ENCODE measurements at places on chromosomes 2 and 18.

DNA sequence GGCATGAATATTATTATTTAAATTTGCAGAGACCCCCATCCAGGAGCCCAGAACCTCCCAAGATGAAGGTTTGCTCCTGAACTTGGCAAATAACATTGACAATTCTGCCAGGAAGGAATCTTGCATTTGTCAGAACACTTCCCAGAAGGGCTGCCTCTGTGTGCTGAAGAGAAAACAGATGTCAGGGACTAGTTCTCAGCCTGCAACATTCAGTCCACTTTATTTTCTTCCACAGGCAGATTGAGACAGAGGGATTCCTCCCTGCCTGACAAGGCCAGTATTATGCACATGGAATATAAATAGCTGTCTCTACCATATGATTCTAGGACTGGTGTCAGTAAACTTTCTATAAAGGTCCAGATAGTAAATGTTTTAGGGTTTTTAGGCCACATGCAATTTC is 171.5 kb upstream of the SIX2 start:
- no peak for DNase-seq

DNA sequence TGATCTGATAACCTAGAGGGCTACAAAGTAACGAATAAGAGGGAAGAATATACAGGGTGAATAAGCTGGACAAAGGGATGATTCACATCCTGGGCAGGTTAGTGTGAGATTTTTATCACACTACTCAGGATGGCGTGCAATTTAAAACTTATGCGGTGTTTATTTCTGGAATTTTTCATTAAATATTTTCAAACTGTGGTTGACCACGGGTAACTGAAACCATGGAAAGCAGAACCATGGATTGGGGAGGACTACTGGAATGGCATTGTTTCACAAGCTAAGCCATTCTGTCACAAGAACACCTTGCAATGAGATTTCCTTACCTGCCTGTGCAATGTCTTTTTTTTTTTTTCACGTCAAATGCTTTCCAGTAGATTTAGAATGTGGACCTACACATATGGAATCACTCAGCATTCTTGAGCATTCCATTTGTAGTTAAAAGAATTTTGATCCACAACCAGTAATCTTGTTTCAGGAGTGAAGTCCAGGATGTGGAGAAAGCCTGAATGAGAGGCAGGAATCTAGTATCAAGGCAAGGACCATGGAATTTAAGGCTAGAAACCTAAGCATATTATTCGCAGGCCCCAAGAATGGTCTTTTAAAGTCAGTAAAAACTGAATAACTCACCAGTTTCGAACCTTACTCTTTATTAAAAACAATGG is 8.0 kb upstream of the CDK15 start:
- peak; percentile 95 for DNase-seq

GRCh38 chr2:155389224-155389623 is 690.7 kb downstream of the KCNJ3 start:
- DNase-seq: no peak

DNA sequence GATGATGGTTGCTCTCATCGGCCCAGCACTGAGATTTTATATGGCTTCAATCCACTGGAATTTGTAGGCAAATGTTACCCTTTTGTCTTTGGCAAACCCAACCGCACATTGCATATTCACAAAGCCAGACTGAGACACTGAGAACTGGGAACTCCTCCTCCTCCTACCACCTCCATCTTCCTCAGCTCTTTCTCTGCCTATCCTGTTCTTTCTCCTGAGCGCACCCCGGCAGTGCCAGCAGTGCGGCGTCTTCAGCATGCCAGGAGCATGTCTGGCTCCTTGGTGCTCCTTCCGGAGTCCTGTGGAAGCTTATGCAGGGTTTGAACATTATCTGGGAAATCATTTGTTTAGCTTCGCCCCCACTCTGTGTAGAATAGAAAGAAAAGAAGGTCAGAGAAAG is 50.8 kb downstream of the TRIB2 start:
- DNase-seq: no peak

- DNase-seq: peak; percentile 80
These were observed 125.6 kb downstream of the PLB1 start for GRCh38 chr2:28621172-28622100.

GRCh38 chr2:164545484-164545883 is 75.8 kb downstream of the GRB14 start:
- no peak for DNase-seq

DNA sequence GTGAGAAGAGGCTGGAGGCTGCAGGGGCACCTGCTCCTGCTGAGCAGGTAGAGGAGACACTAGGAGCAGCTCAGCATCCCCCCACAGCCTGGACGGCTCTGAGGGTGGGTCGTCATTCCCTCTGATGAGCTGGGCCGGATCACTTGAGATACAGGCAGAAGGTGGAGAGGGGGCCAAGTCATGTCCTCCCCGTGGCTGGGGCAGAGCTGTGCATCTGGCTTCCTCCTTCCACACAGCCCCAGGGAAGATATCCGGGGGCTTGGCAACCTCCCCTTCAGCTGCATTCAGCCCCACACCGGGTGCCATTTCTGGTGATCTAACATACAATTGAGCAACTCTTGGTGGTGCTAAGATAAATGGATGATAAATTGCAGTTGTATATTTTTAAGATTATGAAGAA is 236.9 kb downstream of the LDLRAD4 start:
- DNase-seq: no peak

- DNase-seq: peak; percentile 94
These were observed 212.5 kb upstream of the GULP1 start for GRCh38 chr2:188079196-188079595.

GRCh38 chr2:119243621-119244020 is 20.0 kb downstream of the STEAP3 start:
- no peak for DNase-seq

DNA sequence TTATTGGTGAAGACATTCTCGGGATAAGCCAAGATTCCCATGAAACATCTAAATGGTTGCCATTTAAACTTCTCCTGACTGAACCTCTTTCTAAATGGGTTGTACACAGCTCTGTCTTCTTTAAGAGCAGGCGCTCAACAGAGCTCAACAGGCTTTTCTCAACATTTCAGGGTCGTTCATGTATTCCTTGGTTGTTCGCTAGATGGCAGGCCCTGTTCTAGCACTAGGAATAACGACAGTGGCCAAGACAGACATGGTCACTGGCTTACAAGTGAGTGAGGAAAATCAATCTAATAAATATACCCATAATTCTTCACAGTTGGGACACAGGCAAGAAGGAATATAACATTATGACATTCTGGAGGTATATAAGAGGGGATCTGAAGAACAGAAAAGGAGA is 154.5 kb downstream of the SMAD2 start:
- DNase-seq: peak; percentile 38

DNA sequence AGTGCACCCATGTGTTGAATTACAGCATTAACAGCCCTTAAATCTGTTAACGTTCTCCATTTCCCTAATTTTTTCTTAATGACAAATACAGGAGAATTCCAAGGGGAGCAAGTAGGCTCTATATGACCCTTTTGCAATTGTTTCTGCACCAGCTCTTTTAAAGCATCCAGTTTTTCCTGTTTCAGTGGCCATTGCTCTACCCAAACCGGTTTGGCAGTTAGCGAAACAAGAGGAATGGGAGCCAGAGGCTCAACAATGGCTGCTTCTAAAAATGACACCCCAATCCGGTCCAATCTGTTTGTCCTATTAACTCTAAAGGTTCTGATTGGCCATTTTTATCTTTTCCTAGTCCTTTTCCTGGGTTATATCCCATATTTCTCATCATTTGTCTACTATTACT is 15.1 kb upstream of the SUCLG1 start:
- no peak for DNase-seq

DNA sequence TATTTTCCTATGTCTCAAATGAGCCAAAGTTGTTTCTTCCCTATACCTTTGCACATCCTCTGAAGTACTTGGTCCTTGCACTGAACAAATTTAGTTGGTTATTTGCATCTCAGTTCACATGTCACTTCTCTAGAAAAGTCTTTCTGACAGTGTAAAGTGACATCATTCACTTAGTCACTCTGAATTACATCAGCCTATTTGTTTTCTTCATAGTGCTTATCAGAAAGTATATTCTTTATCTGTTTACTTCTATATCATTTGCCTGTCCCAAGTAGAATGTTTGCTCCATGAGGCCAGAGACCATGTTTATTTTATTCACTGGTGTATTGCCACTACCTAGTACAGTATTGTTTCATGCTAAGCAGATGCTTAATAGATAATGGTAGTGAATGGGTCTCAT is 173.7 kb downstream of the HNMT start:
- no peak for DNase-seq

DNA sequence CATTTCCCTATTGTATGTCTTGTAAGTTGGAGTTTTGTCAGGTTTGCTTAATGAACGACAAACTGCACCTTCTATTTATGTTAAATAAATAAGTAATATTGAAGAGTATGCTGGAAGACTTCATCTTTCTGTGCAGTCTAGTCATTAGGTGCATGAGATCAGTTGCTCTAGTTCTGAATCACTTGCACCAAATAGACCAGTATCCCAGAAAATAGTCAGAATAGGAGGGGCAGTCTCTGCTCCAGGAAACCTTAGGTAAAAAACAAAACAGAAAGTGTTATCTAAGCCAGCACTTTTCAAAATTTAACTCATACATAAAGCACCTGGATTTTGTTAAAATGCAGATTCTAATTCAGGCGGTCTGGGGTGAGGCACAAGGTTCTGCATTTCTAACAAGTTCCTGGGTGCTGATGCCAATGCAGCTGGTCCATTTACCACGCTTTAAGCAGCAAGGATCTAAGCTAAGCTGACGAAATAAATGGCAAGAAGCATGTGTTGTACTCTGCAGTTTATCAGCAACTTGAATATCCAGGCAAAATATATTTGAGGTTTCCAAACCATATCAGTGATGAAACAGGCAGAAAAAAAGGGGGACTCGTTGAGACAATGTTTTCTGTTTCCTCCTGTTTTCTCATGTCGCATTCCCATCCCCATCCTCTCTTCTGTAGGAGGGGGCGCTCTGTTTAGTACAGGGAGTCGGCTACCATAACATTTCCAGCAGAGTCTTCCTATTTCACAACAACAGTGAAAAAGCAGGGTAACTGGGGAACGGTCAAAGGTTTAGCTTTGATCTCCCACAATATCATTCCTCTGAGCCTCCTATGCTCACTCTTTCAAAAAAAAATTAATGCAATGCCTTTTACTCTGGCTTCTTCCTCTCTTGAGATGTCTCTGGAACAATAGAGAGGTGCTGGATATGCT is 106.4 kb downstream of the MBD2 start:
- DNase-seq: no peak

DNA sequence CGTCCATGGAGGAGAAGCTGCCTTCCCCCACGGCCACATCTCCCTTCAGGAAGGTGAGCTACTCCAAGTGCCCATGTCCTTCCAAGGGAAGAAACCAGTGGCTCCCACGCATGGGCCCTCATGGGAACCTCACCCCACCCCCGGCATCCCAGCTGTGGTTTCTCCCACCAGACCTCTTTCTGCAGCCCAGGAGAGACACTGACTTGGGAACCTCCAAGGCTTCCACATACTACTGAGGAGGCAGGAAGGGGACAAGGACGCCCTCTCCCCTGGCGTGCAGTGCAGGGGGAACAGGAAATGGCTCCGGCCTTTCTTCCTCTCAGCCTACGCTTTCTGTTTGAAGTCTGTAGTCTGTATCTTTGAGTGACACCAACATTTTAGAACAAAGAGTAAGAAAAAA is 104.5 kb upstream of the EPC2 start:
- DNase-seq: no peak

DNA sequence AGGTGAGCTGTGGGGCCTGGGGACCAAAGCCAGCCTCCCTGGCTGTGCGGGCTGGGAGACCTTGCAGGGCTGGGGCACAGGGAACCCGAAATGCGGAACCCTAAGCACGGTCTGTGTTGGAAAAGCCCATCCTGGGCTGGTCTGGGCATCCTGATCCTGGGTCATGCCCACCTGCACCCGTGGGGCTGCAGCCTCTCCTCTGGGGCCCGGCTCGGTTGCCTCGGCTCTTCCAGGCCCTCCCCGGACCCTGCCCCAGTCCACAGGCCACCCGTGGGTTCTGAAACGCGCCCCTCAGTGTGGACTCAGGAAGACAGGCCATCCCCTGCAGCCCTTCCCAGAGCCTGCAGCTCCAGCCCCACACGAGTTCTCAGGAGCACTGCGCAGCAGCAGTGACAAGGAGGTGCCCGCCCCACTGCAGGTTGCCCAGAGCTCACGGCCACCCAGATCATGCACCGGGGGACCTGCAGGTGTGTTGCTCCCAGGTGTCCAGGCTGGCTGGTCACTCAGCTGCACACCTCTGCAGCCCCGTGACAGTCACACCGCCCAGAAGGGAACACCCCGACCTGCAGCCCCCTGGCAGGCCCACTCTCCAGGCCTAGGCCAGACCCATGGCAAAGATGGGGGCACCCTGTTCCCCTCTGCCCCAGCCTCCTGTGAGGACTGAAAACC is 12.2 kb upstream of the NFATC1 start:
- DNase-seq: no peak

DNA sequence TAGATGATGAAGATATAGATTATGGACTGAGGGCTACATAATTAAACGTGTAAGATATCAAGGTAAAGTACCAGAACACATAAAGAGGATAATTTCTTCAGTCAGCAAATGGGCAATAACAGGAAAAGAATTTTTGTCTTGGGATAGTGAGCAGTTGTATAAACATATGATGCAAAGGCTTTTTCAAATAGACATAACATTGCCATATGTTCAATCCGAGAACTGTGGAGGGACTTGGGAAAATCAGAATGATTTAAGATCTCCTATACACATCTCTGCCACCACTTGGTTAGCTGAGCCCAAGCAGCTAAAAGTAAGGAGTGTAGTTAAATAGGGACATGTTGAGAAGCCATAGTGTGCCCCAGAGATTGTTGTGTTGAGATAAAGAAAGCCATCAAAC is 287.6 kb upstream of the ZNF521 start:
- DNase-seq: no peak

DNA sequence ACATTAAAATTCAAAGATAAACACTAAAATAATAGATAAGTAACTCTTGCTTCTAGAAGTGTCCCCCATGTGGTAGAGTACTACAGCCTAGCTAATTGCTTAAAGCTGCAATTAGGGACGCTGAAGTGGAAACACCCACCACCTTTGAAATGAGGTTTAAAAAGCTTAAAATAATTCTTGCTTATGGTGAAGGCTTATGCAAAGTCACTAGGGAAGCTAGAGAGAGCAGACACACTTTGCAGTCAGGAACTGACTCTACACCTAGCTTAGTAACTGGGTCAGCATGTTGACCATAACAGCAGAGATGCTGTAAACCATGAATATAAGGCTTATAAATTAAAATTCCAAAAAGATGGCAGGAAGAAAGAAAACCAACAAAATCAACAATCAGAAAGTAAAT is 65.4 kb upstream of the DSG1 start:
- DNase-seq: no peak

GRCh38 chr18:12318334-12318697 is 10.3 kb downstream of the TUBB6 start:
- DNase-seq: no peak

DNA sequence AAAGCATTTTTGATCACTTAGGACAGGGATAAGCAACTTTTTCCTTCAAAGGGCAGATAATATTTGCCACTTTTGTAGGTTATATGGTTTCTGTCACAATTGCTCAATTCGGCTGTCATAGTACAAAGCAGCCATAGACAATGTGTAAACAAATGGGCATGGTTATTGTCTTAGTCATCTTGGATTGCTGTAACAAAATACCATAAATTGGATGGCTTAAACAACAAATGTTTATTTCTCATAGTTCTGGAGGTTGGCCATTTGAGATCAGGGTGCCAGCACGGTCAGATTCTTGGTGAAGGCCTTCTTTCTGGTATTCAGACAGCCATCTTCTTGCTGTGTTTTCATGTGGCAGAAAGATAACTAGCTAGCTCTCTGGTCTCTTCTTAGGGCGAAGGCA is 91.2 kb downstream of the TAF4B start:
- DNase-seq: peak; percentile 13

GRCh38 chr2:188870289-188870688 is 103.9 kb upstream of the COL3A1 start:
- peak; percentile 82 for DNase-seq

Data from EL (cell line).